Stimulated activated CD4-positive, alpha-beta T cell treated with anti-CD3 and anti-CD28 coated beads, Interleukin-15, amount 100 ng/mL, for 24 hours (primary cell): ENCODE measurements at places on chromosomes 1 and 21.
A peak's percentile ranks its signal among the peaks of the same experiment; 100 is the strongest.

- no peak for DNase-seq
These were observed 358.0 kb downstream of the BRINP3 start for GRCh38 chr1:190119683-190120082.

- DNase-seq = no peak
These were observed 332.9 kb upstream of the PTBP2 start for GRCh38 chr1:96388421-96389310.

DNA sequence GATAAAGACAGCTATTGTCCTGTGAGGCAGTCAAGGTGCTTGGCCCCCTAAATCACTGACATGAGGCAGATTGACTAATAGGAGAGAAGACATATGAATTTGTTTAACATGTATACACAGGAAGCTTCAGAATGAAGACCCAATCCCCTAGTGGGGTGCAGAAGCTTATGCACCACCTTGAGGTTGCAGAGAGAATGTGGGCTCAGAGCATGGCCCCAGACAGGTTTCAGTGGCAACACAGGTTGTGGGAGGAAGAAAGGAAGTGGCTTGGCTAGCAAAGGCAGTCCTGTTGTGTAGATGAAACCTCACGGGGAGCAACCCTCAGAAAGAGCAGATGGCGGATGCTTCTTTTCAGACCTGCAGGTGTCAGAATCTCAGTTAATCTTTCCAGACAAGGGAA lies 37.0 kb upstream of the PARP1 start:
- peak; percentile 68 for DNase-seq

GRCh38 chr1:224170343-224170742 lies 12.7 kb upstream of the DEGS1 start:
- no peak for DNase-seq

DNA sequence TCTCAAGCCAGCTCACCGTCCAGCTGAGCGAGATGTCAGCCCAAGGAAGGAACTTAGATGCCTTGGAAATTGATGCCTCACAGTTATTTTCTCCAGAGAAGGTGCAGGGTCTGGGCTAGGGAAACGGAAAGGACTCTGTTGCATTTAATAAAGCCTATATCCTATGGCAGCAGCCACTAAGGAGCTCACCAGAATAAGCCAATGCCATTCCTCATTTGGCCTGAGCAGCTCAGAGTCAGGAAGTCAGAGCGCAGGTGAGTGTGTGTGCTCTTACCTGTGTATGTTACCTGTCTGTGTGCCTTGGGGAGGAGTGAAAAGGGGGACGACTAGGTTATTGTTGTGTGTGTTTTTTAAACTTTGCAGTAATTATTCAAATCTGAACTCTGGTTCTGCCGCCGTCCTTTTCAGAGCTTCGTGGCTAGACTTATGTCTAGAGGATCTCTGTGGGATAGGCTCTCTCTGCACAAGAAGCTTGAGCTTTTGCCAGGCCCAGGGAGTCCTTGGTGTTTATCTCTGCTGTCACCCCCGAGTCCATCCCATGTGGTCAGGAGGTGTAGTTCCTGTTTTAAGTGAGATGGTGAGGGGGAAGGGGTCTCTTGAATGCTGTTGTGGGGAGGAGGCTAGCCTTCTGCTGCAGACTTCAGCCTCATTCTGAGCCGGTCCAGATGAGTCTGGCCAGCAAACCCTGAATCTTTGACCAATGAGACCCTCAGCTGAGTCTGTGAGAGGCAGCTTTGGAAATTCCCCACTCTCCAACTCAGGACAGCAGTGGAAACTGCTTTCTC lies 2.4 kb downstream of the TMCC2 start:
- no peak for DNase-seq

DNA sequence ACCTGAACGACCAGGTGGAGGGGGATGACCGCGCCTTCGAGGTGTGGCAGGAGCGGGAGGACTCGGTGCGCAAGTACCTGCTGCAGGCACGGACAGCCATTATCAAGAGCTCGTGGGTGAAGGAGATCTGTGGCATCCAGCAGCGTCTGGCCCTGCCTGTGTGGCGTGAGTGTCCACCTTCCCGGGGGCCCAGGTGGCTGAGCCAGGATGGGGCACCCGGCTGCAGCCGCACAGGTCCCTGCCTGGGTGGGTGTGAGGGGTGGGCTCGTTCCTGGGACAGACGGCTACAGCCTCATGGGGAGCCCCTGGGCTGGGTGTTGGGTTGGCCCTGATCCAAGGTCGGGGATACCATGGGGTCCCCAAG lies 65.2 kb downstream of the TRIM11 start:
- DNase-seq = no peak

DNA sequence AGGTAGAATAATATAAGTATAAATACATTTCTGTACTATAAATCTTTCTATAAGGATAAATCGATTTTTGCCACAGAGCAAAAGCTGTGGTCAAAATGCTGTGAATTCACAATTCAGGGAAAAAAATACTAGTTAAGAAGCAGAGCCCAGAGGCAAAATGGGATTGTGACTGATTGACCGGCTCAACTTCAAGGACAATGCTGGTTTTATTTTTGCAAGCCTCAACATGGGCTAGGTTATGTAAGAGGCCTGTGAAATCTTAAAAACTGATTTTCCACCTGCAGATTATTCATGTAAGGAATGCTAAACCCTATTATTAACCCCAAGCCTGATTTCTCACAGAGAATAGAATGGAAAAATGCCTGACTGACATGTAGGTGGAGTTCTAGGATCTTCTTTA lies 155.1 kb downstream of the HHAT start:
- DNase-seq = no peak

DNA sequence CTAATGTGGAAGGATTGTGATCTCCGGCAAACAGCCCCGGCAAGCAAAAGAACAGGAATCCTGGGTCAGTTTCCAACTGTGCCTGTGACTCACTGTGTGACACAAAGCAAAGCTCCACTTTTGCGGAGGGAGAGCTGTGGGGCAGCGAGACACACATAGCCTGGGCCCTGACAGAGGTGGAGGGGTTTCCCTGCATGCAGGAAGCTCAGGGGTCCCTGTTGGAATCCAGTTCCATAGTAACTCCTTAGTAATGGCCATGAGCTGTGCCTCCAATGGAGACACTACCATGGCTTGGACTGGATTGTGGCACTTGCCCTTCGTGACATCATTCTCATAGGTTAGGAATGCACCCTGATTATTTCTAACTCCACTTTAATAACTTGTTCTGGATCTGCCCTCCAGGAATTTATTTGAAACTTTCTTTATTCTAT lies 47.0 kb upstream of the ATF3 start:
- no peak for DNase-seq

- no peak for DNase-seq
These were observed 311.8 kb upstream of the B3GALT2 start for GRCh38 chr1:193498088-193498655.

- DNase-seq = no peak
These were observed 3.9 kb upstream of the TP53BP2 start for GRCh38 chr1:223849352-223850254.
